Fibroblast of the aortic adventitia (primary cell): ENCODE measurements at places on chromosomes 11 and 22.

DNA sequence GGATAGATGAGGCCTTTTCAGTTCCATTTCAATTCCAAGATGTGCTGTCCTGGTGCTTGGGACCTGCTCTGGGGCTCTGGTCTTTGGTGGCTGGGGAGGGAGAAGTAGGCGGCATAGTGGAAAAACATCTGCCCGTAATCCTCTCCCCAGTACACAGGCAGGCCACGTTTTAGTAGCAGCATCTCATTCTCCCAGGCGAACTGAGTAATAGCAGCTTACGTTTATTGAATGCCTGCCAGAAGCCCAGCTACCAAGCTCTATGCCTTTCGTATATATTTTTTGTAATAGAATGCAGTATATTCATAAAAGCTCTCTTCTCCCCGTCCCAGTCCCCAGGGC is 11.4 kb downstream of the ACO2 start:
- peak; percentile 82 for DNase-seq

DNA sequence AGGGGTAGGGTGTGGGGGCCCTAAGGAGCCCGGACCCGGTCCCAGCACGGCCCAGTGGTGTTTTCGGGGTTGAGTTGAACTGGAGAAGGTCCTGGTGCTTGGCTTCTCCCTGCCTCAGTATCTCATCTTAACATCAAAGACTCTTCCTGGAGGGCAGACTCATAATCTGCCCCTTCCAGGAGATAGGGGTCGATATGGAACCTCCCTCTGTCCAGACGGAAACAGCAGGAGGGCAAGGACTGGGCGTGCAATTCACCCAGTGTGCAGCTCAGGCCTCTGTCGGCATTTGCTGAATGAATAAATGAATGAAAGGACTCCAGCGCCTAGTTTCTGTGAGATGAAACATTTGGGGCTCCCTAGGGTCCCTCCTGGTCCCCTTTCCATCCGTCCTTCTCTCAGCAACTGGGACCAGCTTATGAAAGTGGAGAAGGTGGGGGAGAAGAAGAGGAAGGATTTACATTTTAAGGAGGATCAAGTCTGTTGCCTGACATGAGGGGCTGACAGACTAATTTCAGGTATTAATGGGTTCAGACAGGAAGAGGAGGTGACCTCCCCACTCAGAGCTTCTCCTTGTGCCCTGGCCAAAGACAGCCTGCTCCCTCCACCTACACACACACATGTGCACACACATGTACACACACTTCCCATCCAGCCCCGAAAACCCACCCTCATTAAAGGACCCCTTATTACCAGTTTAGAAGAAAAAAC is 1.1 kb upstream of the SHISA8 start:
- DNase-seq: no peak

GRCh38 chr11:15673408-15673831 is 558.7 kb downstream of the INSC start:
- no peak for DNase-seq

DNA sequence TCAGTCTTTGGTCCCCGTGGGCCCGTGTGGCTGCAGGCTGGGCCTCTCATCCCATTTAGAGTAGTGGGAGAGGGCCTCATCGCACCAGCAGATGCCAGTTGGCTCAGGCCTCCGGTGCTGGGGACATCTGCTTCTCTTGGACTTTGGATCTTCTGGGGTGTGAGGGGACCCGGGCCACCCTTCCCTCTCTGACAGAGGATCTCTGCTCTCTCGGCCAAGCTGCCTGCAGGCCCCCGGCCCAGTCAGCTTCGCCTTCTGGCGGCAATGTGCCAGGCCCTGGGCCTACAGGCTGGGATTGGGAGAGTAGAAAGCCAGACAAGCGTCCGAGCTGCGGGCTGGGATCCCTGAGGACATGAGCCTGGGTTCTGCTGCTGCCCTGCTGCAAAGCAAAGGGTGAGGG is 15.0 kb upstream of the FGF3 start:
- no peak for DNase-seq

GRCh38 chr11:34318111-34319037 is 39.4 kb downstream of the ABTB2 start:
- DNase-seq: peak; percentile 61

GRCh38 chr22:44351685-44352377 is 39.1 kb upstream of the SHISAL1 start:
- peak; percentile 94 for DNase-seq

- no peak for DNase-seq
Observed at GRCh38 chr11:102459393-102459792, 6.8 kb upstream of the TMEM123 start.

GRCh38 chr11:96257036-96257435 is 86.0 kb downstream of the MAML2 start:
- no peak for DNase-seq

DNA sequence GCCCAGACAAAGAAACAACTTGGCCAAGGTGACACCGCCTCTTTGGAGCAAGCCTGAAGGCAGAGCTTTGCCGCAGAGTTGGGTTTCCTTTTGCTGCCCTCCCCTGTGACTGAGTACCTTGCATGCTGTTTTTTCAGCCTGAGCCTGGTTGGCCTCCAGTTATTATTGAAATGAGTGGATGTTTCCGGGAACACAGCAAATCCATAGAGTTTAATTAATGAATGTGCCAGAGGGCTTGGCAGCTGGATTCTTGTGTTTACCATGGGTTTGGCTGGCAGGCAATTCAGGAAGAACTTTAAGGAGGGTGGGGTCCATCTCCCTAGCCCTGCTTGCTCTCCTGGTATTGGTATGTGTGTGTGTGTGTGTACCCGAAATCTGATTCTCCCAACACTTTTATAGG is 65.6 kb upstream of the CRYBB3 start:
- DNase-seq: peak; percentile 39

GRCh38 chr11:118476676-118477075 is 40.4 kb downstream of the KMT2A start:
- no peak for DNase-seq

- DNase-seq: no peak
Observed at GRCh38 chr11:69275178-69275577, 18.8 kb upstream of the MYEOV start.

GRCh38 chr11:120324932-120325810 is at the start of gene TLCD5:
Gene TLCD5 (plus strand): TSS chr11:120325299. CDS start chr11:120327442, 2,143 bp downstream.
- DNase-seq: peak; percentile 52

GRCh38 chr11:80916173-80916798 is 1475.5 kb upstream of the TENM4 start:
- DNase-seq: peak; percentile 7

- DNase-seq: peak; percentile 66
Observed at GRCh38 chr11:65043881-65044501, 3.0 kb downstream of the SAC3D1 start.

- DNase-seq: peak; percentile 95
Observed at GRCh38 chr11:130523609-130524008, 75.2 kb downstream of the ADAMTS15 start.

- DNase-seq: peak; percentile 73
Observed at GRCh38 chr11:66068154-66068821, 1.8 kb upstream of the PACS1 start.

DNA sequence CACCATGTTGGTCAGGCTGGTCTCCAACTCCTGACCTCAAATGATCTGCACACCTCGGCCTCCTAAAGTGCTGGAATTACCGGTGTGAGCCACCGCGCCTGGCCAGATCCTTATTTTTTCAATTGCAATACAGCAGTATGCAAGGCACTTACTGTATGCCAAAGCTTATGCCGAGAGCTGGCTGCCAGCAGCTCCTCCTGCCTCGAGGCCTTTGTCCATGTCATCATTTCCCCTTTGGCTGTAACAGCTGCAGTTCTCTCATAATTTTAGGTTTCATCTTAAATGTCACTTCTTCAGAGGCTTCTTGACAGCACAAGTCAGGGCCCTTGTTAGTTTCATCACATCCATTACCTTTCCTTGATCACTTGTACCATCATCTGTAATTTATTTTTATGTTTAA is 1.5 kb upstream of the SREBF2 start:
- peak; percentile 50 for DNase-seq

GRCh38 chr11:16897470-16898061 is 116.6 kb downstream of the PLEKHA7 start:
- no peak for DNase-seq

DNA sequence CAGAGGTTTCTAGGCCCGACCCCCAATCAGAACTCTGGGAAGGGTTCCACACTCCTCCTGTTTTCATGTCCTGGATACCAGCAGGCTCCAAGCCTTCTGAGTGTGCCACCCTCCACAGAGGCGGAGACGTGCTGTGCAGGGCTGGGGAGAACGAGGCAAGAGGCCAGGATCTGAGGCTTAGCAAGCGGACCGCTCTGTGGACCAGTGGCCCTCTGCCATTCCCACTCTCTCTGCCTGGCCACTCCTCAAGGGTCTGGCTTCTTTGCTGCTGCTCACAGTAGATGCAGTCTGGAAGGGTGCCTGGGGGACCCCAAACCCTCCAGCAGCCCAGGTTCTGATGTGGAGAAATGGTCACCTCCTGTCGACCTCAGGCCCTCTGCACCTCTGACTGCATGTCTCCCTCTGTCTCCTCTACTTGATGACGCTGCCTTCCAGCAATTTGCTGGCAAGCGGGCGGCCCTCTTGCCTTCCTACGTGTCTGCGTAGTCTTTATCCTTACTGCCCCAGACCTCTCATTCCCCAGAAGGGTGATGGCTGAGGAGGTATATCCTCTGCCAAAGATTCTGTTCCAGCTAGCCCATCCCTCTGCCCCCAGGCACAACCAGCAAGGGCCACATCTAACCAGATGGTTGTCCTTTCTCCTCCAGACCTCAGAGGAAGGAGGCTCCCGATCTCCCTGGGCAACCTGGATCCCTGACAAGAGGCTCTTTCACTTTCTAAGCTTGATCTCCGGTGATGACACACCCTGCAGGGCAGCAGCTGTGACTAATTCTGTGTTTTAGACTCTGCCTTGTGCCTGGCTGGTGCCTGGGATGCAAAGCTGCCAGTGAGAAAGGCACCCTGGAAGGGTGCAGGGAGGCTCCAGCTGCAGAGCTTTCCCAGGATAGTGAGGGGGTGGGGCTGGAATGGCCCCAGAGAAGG is 87.3 kb downstream of the NAT10 start:
- DNase-seq: peak; percentile 97

GRCh38 chr11:10379426-10379825 is 74.6 kb downstream of the ADM start:
- peak; percentile 97 for DNase-seq
